ENCODE measurements at places on chromosomes 4 and X. TPM values are rescaled to one million over a fixed set of nuclear protein-coding genes. Genes with fewer than 3 reads are reported as not detected.

The SLIT2 gene
- polyA plus RNA-seq, result 2.0 TPM

- no peak for DNase-seq
- H3K27ac ChIP-seq, result no peak overlapping the region
- no peaks in the 10 kb centered on the region for H3K4me1 ChIP-seq
- no peak overlapping the region for H3K4me3 ChIP-seq
Observed at GRCh38 chr4:57270346-57270745, 160.2 kb upstream of the IGFBP7 start.

- no peak for DNase-seq
- H3K27ac ChIP-seq, result no peak overlapping the region
- H3K4me1 ChIP-seq, result peaks cover 5% of the 10 kb centered on the region
- no peak overlapping the region for H3K4me3 ChIP-seq
- H3K36me3 ChIP-seq, result no peaks in the 10 kb centered on the region
- H3K27me3 ChIP-seq, result no peaks in the 10 kb centered on the region
Observed at GRCh38 chr4:76616526-76616925, 181.5 kb downstream of the SHROOM3 start.

DNA sequence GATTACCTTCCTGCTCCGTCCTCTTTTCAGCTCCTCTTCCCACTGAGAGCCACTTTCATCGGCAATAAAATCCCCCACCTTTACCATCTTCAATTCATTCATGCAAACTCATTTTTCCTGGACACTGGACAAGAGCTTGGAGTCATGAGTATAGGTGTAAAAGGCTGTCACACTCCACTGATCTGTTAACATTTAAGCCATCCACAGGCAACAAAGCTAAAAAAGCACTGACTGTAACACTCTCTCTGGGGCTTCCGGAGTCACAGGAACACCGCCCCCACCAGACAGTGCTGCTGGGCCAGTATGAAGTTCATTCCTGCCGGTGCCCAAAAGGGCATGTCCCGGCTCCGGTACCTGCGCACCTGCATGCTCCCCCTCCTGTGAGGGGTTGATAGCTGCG is 38.5 kb downstream of the MAGEB5 start:
- H3K4me1 ChIP-seq, result no peaks in the 10 kb centered on the region
- DNase-seq, result no peak
- H3K27me3 ChIP-seq, result no peaks in the 10 kb centered on the region
- H3K27ac ChIP-seq, result no peak overlapping the region

DNA sequence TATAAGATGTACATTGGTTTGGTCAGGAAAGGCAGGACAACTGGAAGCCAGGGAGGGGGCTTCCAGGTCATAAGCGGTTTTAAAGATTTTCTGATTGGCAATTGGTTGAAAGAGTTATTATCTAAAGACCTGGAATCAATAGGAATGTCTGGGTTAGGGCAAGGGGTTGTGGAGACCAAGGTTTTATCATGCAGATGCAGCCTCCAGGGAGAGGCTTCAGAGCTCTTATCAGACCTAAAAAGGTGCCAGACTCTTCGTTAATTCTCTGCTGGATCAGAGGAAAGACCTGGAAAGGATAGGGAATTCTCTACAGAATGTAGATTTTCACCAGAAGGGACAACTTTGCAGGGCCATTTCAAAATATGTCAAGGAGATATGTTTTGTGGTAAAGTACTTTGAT is 62.8 kb downstream of the BEX3 start:
- no peaks in the 10 kb centered on the region for H3K36me3 ChIP-seq
- no peaks in the 10 kb centered on the region for H3K4me1 ChIP-seq
- no peaks in the 10 kb centered on the region for H3K27me3 ChIP-seq
- H3K4me3 ChIP-seq, result no peak overlapping the region

GRCh38 chr4:107974523-107974922 is 15.2 kb upstream of the HADH start:
- H3K4me1 ChIP-seq, result no peaks in the 10 kb centered on the region
- no peaks in the 10 kb centered on the region for H3K36me3 ChIP-seq
- no peak for DNase-seq
- no peak overlapping the region for H3K4me3 ChIP-seq
- H3K27me3 ChIP-seq, result no peaks in the 10 kb centered on the region

- H3K4me1 ChIP-seq, result no peaks in the 10 kb centered on the region
- H3K36me3 ChIP-seq, result no peaks in the 10 kb centered on the region
- no peak overlapping the region for H3K4me3 ChIP-seq
- H3K27me3 ChIP-seq, result no peaks in the 10 kb centered on the region
Observed at GRCh38 chr4:151744614-151745013, 16.2 kb downstream of the GATB start.

GRCh38 chr4:61202638-61203435 is 2.7 kb downstream of the ADGRL3 start:
- no peak for DNase-seq
- peak overlapping the region; percentile 42 for H3K4me3 ChIP-seq
- H3K27me3 ChIP-seq, result no peaks in the 10 kb centered on the region
- peaks cover 2% of the 10 kb centered on the region for H3K4me1 ChIP-seq
- no peaks in the 10 kb centered on the region for H3K36me3 ChIP-seq
